Mesenteric fat pad (tissue), 1 donor: ENCODE measurements at places on chromosomes 7 and 10. TPM values are rescaled to one million over a fixed set of nuclear protein-coding genes. Genes with fewer than 3 reads are reported as not detected.
A peak's percentile ranks its signal among the peaks of the same experiment; 100 is the strongest.

DNA sequence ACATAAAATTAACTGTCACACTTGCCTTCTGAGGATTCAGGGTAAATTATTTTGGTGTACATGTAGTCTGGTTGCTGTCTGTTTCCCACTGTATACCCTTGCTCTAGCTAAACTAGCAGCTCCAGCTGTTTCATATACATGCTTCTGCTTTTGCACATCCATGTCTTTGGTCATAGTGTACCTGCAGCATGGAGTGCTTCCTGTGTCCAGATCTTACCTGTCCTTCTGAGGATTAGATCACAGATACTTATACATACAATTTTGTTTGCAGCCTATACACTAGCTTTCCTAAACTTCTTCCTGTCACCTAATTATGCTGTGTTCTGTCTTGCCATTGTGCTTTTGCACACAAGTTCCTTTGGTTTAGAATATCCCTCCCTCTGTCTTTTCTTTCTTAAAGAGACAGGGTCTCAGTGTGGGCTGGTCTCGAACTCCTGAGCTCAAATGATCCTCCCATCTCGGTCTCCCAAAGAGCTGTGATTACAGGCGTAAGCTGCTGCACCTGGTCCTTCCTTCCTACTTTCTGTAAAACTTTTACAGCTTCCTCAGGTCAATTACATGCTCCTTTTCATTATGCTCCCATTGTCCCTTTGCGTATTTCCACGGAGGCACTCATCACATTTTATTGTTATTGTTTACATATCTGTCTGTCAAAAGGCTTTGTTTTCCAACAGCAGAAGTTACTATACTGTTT is 33.8 kb downstream of the TPST1 start:
- no peak for DNase-seq

DNA sequence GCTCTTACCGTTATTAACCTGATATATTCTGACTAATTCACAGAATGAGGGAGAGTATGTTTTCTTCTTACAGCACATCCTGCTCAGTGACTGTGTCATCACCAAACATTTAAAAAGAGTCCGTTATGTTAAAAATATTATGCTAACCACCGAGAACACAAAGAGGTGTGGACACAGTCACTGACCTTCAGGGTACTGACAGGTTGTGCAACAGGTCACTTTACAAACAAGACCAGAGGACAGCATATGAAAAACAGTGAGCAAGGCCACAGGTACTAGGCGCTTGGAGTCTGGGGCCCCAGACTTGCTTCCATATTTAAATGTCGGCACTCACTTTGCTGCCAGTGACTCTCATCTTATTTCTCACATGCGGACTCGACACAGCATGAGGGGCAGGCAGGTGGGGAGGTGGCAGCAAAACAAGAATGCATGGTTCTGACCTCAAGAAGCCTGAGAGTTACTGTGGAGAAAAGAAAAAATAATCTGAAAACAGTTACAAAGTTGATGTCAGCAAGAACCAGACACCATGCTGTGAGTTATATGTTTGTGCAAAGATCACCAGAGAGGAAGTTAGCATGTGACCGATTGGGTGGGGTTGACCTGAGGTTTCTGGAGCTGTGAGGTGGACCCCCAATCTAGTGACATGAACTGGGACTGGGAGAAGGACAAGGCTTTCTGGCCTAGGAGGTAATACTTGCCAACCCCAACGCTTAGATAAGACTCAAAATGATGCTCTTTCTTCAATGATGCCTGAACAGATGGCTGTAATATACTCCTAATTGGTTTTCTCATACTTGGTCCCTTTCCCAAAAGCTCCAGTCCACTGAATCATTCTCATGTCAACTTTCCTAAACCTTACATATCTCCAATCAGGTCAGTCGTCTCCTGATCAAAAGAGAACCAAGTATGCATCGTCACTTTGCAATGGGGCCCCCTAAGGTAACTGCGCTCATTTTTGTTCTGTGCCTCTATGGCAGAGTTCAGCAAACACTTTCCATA is 102.4 kb downstream of the HIPK2 start:
- DNase-seq = no peak

DNA sequence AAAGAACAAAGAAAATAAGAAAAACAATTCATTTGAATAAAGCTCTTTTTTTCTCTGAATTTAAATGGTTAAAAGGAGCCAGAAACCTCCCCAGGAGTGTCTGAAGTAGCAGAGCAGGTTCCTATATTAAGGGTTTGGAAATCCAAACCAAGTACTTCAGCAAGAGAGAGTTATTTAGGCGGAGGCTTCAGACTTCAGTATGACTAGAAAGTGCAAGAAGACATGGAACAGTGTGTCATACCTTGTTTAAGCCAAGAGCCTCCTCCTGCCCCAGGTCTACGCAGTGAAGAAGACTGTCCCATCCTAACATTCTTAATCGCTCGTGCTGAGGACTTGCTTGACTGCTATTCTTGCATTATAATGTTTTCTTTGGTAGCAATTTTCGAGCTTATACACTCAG is 51.3 kb downstream of the ODAD2 start:
- no peak for DNase-seq

DNA sequence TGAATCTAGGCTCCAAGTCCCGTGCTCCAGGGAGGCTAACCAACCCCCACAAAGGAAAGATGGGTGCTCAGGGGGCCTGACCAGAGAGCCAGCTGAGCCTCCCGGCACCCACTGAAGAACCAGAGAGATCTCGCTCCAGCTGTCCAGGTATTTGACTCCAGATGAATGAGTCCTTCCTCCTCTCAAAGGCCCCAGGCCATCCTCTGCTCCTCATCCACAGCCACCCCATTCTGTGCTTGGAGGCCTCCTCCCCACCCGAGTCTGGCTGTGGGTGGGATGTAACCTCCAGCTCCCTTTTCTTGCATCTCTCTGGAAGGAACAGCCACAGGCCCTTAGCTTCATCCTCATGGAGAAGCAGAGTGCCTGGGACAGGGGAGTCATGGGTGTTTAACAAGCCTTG is 44.6 kb downstream of the VSTM4 start:
- no peak for DNase-seq

DNA sequence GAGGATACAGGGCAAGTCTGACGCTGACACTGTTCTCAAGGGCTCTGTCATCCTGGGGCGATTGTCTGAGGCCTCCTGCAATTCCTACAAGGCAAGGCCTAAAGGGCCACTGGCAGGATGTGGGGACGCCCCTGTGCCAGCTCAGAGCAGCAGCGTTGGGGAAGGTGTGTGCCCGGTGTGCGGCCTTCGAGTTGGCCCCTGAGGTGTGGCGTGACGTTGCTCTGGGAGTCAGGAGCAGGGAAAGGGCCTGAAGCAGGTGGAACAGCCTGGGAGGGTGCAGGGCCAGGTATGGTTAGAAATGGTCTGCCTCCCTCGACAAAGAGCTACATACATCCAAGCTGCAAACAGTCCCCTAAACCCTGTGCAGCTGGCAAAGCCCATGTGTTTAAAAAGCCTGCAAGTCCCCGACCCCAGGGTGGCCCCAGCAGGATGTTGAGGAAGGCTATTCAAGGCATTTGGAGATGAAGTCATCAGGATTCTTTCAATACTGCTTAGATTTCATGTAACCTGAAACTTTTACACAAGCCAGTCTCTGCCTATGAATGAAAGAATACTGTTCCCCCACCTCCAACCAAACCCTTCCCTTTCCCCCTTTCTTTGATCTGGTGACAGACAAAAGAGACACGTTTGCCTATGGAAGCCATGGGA is 142.5 kb upstream of the TNS3 start:
- DNase-seq = peak; percentile 71

The PNLIPRP3 gene
- not detected for total RNA-seq
